Activated T-helper 1 cell treated with anti-CD3 and anti-CD28 coated beads, Interleukin-2, amount 50 U/mL, for 16 hours (primary cell): ENCODE measurements at places on chromosomes 1 and 21.

GRCh38 chr1:63363014-63363413, 4.4 kb upstream of the ALG6 start:
- DNase-seq, result no peak

DNA sequence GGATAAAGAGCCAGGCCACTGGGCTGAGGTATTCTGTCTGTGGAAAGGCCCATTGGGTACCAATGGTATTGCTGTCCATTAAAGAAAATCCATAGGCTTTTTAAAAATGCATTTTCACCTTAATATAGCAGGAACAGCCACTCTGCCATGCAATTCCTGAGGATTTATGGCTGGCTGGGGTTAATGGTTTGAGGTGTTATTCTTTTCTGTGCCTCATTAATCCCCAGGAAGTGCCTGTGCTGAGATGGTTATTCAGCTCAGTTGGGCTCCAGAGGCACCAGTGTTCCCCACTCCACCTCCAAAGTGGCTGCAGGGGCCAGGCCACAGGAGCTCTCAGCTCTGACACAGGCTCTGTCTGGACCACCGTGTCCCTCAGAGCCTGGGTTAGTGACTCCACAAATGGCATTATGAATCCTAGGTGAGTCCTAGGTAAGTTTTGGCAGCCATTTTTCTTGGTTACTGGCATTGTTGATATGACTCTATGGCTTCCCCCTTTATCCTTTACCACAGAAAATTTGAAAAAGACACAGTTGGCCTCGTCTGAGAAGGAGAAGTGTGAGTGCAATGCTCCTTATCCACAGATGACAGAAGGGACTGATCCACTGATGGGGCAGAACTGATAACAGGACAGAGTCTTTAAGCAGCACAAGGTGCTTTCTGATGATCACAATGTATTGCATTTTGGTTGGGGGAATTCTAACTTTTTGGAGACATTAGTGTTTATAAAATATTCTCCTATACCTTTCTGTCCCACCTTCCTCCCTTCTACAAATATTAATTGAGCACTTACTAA, 2.2 kb upstream of the PAPPA2 start:
- no peak for DNase-seq

- no peak for DNase-seq
These were observed 74.5 kb downstream of the MRPS6 start for GRCh38 chr21:34147792-34148418.

GRCh38 chr1:23152966-23153684, 15.5 kb downstream of the LUZP1 start:
- DNase-seq, result no peak

- DNase-seq, result no peak
These were observed 1041.3 kb upstream of the ADGRL4 start for GRCh38 chr1:80047791-80048190.

DNA sequence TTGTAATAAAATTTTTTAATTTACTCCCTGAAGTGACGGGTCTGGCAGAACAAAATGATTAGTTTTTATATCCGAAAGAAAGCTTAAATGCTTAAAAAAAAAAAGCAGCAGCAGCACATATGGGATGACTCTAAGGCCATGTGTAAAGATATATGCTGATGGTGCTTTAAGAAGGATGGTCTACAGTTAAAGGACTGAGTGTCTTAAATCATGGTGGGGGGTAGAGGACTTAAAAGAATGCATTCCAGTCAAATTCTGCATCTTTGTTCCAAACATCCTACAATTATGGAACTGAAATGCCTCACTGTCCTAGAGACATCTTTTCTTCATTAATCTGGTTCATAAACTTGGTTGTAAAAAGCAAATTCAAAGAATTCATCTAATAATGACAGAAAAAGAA, 7.0 kb downstream of the KDM5B start:
- DNase-seq, result no peak

DNA sequence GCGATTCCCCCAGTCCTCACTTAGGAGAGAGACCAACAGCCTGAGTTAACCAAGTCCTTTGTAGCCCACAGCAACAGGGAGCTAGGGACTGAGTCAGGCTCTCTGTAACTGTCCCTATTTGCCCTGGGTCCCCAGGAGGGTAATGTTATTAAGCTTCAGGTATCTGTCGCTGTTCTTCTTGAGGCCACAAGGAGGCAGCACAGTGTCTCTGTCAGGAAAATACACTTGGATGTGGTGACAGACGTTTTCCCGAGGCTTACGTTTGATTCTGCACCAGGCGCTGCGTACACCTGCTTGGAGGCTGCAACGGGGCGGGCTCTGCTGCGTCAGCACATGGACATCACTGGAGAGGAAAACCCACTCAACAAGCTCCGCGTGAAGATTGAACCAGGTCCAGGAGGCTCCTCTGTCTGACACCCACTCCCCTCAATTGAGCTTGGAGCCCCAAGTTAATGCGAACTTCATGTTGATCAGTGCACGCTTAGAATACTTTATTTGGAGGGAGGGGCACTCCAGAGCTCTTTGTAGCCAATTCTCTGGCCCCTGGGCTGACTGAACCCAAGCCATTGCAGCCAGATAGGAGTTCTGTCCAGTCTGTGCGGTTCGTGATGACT, 10.7 kb upstream of the ELF3 start:
- DNase-seq, result no peak

- DNase-seq, result no peak
These were observed 414.2 kb downstream of the KCNT2 start for GRCh38 chr1:196193896-196194559.

DNA sequence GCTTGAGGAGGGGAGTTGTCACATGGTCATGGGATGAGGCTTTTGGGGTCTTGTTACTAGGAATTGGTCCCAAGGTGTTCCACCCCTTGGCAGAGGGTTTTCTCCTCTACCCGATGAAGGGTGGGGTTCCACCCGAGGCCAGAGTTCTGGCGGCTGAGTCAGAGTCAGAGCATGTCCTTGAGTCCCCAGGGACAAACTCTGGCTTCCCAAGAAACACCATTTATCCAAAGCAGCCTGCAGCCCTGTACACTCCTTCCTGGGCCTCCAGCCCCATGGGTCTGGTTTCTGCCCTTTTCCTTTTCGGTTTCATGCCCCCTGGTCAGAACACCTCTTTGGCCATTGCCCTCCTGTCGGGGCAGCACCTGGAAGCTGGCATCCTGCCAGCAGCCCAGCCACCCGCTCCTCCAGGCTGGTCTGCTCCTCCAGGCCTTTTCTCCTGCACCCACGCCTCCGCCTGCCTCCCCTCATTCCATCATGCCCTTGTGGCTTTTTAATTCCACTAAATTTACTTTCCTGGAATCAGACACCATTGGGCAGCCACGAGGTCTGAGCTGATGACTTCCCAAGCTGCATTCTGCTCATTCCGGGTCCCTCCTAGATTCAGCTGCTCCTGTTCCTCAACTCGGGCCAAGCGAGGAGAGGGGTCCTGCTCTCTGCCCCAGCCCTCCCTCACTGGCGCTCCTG, 301.7 kb upstream of the VAMP3 start:
- DNase-seq, result no peak

DNA sequence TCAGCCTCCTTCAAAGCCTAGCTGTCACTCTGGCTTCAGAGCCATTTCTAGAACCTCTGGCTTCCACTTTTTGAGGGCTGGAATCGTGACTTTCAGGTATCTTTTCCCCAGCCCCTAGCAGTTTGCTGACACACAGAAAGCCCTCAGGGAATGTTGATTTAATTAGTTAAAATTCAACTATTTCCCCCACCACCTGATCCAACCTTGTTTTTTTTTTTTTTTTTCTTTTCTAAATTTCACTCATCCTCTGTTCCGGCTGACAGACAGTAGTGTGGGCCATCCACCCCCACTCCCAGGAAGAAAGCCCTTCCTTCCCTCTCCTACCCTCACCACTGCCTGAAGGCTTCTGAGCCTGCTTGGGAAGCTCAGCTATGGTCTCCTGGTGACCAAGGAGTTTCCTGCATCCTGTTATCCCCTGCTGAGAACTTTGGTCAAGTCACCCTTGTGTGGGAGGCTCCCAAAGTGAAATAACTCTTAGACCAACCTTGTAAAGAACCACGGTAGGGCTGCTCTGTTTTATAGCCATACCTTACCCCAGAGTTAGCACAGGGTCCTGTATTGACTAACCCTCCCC, 29.4 kb downstream of the KCNJ6 start:
- DNase-seq, result no peak

DNA sequence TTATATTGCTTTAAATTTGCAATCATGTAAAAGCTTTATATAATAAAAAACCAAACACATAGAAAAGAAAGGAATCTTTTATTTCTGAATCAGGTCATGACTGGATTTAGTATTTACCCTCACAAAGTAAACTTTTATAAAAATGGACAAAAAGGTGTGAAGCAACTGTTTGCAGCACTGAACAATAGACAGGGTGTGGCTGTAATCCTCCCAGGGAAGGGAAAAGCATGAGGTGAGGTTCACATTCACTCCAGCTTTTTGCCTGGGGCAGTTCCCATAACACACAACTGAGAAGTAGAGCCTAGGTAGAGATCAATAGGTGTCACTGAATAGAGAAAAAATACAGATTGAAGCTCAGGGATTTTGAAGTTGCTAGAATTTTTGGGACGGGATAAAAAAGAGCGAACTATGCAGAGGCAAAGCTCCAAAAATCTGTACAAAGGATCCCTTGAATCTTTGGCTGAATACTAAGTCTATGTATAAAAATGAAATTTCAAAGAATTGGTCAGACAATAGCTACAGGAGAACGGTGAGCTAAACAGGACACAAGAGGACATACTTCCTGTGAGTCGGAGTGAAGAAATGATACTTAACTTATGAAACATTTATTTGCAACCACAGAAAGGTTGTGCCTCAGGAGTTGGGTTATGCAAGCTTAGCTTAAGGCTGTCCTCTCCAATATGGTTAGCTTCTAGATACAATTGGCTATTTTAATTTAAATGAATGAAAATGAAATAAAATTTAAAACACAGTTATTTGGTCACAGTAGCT, 162.0 kb upstream of the ZP4 start:
- DNase-seq, result no peak

DNA sequence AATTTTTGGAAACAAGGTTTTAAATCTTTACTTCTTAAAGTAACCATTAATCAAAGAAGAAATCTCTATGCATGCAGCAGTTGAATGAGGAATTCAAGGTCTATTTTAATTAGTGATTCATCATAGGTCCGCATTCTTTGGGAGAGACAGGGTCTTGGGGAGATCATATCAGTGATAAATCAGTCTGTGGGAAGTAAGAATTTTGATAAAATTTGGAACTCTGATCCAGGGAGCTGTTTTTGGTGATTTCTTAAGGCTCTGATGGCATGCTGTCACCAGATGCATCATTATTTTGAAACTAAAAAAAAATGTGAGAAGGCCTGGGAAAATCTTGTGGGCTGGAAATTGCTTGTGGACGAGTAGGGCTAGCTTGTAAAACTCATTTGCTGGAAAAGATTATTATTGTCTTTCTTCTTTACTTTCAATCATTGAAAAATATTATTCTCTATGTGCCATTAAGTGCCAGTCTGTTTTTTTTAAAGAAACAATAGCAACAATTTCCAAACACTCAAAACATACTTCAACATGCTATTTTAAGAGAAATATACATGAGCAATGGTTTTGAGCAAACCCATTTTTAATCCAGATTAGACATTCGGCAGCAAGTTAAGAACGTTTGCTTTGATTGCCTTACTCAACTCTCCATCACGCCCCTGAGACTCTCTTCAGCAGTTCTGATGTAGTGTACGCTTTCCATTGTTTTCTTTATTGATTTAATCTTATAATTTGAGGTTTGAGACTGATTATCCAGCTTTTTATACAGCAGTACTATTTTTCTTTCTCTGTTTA, 62.6 kb downstream of the ZBTB18 start:
- DNase-seq, result no peak

GRCh38 chr1:160486453-160486852, 36.6 kb downstream of the SLAMF6 start:
- no peak for DNase-seq

GRCh38 chr1:209626346-209627026, 25.7 kb downstream of the LAMB3 start:
- no peak for DNase-seq

- DNase-seq, result no peak
These were observed 30.8 kb upstream of the PTPRF start for GRCh38 chr1:43499898-43500297.

DNA sequence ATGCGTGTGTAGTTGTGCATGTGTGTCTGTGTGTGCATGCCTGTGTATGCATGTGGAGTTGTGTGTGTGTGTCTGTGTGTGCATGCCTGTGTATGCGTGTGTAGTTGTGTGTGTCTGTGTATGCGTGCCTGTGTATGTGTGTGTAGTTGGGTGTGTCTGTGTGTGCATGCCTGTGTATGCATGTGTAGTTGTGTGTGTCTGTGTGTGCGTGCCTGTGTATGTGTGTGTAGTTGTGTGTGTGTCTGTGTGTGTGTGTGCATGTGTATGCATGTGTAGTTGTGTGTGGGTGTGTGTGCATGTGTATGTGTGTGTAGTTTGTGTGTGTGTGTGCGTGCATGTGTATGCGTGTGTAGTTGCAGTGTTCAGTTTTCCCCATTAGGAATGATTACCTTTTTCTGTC, 162.0 kb downstream of the URB2 start:
- no peak for DNase-seq

DNA sequence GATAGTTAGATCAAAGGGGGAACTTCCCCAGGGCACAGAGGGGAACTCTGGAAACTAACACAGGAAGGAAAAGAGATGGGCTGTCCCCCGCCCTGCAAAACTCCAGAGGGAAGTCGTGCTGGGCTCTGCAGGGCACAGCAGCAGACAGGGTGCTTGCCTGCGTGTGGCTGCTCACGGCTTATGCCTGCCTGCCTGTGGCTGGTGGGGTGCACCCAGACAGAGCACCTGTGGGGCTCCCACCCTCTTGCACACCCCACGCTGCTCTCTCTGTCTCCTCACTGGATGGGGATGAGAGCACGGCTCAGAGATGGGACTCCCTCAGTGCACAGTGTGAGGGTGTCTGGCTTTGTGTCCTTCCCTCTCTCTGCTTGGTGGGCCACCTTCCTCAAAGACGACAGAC, 13.5 kb upstream of the ETV3L start:
- DNase-seq, result no peak

DNA sequence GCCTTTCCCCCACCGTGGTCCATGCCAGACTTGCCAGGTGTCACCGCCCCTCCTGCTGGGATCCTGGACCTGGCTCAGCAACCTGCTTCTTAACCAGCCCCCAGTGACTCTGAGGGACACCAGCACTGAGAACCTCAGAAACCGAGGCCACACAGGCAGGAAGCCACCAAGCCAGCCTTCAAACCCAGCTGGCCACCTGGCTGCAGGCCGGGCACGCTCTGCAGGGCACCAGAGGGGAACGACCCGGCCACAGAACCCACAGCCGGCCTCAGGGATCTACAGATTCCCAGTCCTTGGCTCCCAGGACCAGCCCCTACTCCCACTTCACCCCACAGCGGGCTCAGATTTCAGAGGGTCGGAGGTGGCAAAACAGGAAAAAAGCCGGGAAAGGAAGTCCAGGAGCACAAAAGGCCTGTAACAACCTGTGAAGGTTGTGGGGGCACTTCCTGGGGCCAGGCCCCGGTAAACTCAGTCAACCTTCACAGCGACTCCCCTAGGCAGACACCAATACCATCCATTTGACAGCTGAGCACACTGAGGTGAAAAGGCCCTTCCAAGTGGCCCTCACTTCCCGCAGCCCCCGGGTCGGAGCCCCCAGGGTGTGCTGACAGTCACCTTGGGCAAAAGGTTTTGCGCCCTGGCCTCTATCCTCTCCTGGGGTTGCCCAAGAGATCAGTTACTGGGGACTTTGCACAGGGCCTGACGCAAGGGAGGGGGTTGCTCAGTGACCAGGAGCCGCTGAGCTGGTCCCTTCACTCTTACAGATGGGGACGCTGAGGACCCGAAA, 14.1 kb downstream of the RUNX3 start:
- DNase-seq, result no peak
